ENCODE measurements at places on chromosomes 2 and 18. TPM values are rescaled to one million over a fixed set of nuclear protein-coding genes. Genes with fewer than 3 reads are reported as not detected.

The INHBB gene
- 20.0 TPM for total RNA-seq

The ANAPC1 gene
- 27.4 TPM for total RNA-seq

The FER1L5 gene
- not detected for total RNA-seq

The CRYGA gene
- not detected for total RNA-seq

The COLEC12 gene
- 0.03 TPM for total RNA-seq

The CENPA gene
- total RNA-seq, result 55.9 TPM

The RUFY4 gene
- not detected for total RNA-seq

The ADCYAP1 gene
- not detected for total RNA-seq

The CTIF gene
- 14.5 TPM for total RNA-seq

The NGEF gene
- 20.3 TPM for total RNA-seq

The UGT1A8 gene
- total RNA-seq, result not detected

The PLCL1 gene
- total RNA-seq, result not detected

The SP9 gene
- total RNA-seq, result 1.9 TPM

The ANKRD30B gene
- total RNA-seq, result not detected

The ICOS gene
- not detected for total RNA-seq

The PDE11A gene
- 0.38 TPM for total RNA-seq

The DTNB gene
- 11.4 TPM for total RNA-seq

The ABCB11 gene
- total RNA-seq, result not detected

The CAVIN2 gene
- total RNA-seq, result 48.1 TPM

The POMC gene
- total RNA-seq, result not detected

The RESP18 gene
- total RNA-seq, result not detected

The SP140L gene
- total RNA-seq, result 3.4 TPM

The MC4R gene
- total RNA-seq, result not detected

The RASGRP3 gene
- 1.1 TPM for total RNA-seq
